ENCODE measurements at places on chromosomes 5 and 9.

- no peak for DNase-seq
Measured at GRCh38 chr9:113661074-113661473, 197.5 kb downstream of the RGS3 start.

DNA sequence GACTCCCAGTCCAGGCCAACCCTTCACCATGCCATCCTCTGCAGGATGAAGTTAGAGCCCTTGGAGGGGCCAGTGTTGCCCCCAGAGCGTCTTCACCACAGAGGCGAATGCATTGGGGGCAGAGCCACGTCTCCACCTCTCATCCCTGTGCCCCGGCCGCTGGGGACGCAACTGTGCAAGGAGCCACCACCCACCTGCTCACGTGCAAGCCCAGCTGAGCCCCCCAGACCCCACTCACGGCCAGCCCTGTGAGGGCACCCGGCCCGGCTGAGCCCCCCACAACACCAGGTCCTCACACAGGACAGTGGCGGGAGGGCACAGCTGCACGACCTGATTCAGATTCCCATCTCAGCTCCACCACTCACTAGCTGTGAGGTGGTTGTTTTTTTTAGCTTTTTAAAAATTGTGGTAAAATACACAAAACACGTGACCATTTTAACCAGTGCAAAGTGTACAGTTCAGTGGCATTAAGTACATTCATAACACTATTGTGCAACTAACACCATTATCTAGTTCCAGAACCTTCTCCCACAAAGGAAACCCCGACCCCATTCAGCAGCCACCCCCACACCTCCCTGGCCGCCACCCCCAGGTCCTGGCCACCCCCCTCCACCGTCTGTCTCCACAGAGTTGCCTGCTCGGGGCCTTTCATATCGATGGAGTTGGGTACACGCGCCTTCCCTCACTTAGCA is 33.5 kb upstream of the UBAC1 start:
- DNase-seq, result no peak

DNA sequence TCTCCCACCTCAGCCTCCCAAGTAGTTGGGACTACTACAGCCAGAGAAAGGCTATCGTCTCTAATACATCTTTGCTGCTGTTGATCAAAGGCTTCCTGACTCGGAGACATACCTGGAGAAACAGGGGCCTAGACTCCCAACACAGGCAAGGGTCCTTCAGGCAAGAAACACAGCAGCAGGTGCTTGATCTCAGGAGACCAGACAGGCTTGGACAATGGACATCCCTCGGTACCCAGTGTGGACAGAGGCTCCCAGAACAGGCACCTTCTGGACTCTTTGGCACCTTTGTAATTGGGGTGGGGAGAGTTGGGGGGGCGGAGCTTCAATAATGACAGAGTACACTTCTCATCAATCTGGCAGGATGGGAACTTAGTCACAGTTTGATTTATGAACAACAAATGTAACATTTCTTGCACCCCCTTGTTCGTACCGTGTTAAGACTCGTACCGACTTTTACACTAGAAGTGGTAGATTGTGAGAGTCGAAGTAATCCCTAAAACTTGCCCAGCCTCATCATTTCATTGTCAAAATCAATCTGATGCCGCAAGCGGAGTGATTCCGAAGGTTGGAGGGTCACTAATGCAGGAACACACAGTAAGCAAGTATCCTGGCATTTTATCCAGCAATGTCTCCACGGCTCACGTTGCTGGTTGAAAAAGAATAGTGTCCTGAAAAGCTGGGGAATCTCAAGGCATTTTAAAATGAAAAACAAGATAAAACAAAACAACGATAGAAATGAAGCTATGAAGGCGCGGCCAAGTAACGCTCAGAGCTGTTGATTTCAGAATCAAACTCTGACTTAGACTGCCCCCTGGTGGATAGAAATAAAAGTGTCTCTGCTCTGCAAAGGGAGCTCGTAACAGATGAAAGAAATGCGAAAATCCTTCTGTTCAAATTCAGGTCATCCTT is 46.4 kb upstream of the STK32A start:
- peak; percentile 2 for DNase-seq

DNA sequence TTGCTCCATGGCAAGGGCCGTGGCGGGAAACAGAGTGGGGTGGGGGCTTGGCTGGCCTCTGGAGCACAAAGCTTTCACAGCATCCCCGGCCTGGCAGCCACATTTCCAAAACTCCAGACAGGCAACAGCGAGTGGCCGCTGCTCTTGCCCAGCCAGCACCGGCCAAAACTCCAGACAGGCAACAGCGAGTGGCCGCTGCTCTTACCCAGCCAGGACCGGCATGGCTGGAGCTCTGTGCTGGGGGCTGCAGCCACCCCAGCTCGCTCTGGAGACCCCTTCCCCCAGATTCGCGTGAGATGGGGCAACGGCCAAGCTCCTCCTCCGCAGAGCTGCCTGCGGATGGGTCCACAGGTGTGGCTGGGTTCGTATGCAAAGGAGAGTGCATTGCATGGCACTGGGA is 98.5 kb downstream of the COL5A1 start:
- no peak for DNase-seq

DNA sequence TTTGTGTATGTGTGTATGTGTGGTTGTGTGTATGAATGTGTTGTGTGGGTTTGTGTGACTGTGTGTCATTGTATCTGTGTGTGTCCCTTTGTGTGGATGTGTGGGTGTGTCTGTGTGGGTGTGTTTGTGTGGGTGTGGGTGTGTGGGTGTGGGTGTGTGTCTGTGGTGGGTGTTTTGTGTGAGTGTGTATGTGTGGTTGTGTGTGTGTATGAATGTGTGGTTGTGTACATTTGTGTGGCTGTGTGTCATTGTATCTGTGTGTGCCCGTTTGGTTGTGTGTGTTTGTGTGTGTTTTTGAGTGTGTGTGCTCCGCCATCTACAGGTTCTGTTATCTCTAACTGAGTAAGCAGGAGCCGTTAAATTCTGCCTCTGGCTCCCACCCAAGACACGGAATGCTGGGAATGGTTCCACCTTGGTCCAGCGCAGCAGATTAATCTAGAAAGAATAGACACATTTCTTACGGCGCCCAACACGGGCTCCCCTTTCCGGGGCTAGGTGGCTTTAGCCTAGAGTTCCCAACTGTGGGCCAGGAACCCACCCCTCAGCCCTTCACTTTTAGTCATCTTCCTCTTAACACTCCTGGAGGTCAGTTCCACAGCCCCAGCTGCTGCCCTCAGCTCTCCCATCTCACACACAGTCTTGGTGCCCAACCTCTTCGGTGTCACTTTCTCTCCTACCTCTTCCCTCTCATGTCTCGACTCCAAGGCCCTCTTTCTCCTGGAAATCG is 197.1 kb downstream of the TTLL11 start:
- DNase-seq, result no peak

DNA sequence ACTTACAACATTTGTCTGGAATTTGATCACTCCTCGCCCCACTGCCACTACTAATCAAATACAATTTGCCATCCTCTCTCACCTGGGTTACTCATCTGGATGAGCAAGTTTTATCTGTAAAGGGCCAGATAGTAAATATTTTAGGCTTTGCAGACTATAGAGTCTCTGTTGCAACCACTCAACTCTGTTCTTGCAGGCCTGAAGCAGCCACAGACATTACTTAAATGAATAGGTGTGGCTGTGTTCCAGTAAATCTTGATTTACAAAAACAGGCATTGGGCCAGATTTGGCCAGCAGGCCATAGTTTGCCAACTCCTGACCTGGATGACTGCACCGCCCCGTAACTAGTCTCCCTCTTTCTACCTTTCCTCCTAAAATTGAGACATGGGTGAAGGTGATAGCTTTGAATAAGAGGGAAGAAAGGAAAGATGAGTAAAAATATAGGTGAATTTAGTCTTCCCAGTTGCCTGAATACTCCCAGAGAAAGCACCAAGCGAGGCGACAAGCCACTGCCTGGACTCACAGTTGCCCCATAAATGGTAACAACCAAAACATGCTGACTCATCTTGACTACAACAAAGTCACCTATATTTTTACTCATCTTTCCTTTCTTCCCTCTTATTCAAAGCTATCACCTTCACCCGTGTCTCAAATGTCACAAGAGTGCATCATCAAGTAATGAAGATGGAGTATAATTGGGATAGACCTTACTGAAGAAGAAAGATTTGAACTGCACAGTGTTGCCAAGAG is 32.5 kb upstream of the SCAMP1 start:
- no peak for DNase-seq

DNA sequence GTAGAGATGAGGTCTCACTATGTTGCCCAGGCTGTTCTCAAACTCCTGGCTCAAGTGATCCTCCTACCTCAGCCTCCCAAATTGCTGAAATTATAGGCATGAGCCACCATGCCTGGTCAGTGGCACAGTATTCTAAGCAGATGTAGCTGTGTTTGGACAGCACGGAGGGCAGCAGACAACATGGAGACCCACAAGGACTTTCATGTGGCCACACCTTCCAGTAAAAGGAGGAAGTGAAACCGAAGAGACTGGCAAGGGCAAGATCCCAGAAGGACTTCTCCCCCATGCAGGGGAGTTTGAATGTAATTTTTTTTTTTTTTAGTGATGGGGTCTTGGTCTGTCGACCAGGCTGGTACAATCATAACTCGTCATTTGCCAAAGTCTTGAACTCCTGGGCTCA is 172.2 kb downstream of the TRPM3 start:
- no peak for DNase-seq

Data from activated CD4-positive, CD25-positive, alpha-beta regulatory T cell treated with anti-CD3 and anti-CD28 coated beads, Interleukin-2, amount 50 U/mL, for 16 hours (primary cell).